ENCODE measurements at places on chromosomes 7 and 10.
A peak's percentile ranks its signal among the peaks of the same experiment; 100 is the strongest.

GRCh38 chr10:35040760-35041501 is 49.2 kb downstream of the CUL2 start:
- DNase-seq = no peak

DNA sequence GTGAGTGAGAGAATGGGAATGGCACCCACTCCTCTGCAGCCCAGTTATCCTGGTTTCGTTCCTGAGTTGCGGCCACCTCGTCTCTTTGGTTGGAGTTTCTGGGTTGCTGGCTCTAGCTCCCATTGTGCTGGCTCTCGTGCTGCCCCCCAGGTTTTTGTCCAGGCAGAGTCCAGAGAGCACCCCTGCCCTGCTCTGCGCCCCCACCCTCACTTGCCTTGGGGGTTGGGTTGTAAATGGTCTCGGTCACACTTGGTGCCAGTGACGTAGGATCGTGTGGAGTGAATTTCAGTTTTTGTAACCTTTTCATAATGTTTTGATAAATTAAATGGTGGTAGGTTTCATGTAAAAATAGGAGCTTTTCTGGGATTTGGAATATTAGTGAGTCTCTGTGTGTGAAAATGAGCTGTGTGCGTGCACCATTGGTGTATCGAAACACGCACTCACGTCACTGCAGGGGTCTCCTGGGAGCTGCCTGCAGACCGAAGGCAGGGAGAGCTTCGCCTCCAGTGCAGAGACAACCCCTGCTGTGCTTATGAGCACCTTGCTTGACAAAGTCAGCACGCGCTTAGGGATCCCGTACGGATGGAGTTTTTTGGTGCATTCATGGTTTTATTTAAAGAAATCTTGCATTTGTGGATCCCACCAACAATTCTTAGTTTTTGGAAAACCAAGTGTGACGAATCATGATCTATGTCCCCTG is 32.9 kb downstream of the PFKP start:
- DNase-seq = no peak

GRCh38 chr7:94300176-94300835 is 94.4 kb upstream of the COL1A2 start:
- DNase-seq = no peak

- DNase-seq = no peak
Measured at GRCh38 chr10:125824736-125825135, 1.4 kb downstream of the BCCIP start.

DNA sequence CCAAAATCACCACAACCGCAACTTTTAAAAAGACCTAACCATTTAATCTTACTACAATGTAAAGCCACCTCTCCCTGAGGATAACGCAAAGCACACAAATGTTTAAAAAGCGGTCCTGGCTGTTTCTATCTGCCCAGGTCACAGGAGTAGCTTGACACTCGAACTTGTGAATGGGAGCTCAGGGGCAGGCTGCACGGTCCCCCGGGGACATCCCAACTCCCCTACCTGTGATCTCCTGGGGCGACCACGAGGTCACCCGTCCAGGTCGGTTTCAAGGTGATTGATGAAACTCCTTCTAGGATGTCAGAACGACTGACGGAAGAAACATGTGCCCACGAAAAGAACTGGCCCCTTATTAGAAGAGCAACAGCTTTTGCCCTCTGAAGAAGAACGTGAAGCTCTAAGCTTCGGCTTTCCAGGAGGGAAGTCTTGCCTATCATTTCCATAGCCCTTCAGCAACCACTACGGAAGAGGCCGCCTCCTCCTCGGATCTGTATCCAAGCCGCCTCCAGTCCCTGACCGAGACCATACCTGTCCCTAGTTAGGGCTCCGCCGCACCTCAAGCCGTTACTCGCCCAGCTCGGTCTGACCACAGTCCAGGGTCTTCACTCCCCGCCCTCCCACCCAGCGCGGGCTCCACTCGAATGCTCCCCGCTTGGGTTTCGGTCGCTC is 459 bp downstream of the CYCS start:
- peak; percentile 29 for DNase-seq

DNA sequence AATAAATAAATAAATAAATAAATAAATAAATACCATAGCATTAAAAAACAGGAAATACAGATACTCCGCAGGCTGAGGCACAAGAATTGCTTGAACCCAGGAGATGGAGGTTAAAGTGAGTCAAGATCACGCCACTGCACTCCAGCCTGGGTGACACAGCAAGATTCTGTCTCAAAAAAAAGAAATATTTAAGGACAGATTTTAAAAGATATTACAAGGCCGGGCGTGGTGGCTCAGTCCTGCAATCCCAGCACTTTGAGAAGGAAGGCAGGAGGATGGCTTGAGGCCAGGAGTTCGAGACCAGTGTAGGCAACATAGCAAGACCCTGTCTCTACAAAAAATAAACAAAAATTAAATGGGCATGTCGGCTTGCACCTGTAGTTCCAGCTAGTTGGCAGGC is 17.5 kb upstream of the SNX8 start:
- DNase-seq = no peak

DNA sequence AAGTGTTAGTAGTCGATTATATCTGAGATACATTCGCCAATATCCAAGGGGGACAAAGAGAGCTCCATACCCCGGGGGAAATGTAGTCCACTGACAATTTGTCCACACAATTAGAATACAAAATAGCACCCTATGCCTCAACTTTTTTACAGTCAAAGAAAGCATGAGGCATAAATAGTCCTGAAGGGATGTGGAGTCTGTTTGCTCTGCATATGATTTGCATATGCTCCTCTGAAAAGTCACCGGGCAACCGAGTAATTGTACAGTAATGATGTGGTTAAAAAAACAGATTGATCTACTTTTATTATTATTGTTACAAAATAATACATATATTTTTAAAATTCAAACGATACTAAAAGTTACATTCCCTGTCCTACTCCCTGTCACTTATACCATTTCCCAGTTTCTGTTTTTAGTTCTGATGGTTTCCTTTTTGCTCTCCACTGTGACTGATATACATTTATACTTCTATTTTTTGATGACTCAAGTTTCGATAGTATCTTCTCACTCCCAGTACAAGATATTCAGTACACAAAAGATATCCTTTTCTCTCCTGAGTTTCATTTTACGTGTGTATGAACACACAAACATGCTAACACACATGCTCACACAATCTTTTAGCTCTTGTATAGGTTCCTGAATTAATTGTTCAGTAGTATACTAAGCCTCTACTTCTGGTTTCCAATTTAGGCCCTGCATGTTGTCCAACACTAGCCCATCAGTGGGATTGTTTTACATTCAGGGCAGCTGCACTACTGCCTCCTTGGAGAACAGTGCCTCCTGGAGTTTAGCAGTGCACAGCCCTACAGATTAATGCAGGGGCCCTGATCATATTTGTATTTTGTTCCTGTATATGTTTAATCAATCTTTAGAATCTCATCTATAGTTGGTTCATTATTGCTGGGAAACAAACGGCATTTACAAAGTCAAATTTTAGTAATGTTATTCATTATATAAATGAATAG is 130.9 kb downstream of the TES start:
- DNase-seq = no peak

- no peak for DNase-seq
Measured at GRCh38 chr7:151843181-151843580, 33.7 kb downstream of the PRKAG2 start.
